ENCODE measurements at places on chromosomes 2 and 18.
A peak's percentile ranks its signal among the peaks of the same experiment; 100 is the strongest.

- DNase-seq, result peak; percentile 63
Measured at GRCh38 chr2:74026687-74027241, 42.1 kb downstream of the TET3 start.

DNA sequence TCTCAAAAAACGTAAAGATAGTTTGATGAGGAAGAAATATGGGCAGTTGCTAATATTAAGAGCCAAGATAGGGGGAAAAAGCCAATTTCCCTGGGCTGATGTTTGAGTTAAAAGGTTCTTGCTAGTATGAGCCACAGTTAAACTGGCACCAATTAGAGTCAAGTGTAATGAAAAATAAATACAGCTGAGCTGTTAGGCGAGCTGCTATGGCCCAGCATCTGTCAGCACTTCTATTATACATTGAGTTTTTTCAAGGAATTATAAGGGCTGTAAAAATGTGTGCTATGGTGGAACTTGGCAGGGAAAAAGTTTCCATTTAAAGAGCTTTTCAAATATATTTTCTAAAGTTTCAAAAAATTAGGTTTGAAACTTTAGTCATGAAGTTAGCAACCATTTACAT is 279.6 kb downstream of the CYRIA start:
- no peak for DNase-seq

- DNase-seq, result no peak
Measured at GRCh38 chr2:61714210-61714609, 139.7 kb downstream of the FAM161A start.

- no peak for DNase-seq
Measured at GRCh38 chr2:235567842-235568241, 74.0 kb downstream of the AGAP1 start.

- peak; percentile 89 for DNase-seq
Measured at GRCh38 chr2:64654063-64654811, 524 bp upstream of the SERTAD2 start.

GRCh38 chr2:195658541-195658890 is 1.5 kb downstream of the SLC39A10 start:
- DNase-seq, result peak; percentile 40

GRCh38 chr2:42048299-42049220 is 739 bp downstream of the PKDCC start:
- DNase-seq, result no peak

DNA sequence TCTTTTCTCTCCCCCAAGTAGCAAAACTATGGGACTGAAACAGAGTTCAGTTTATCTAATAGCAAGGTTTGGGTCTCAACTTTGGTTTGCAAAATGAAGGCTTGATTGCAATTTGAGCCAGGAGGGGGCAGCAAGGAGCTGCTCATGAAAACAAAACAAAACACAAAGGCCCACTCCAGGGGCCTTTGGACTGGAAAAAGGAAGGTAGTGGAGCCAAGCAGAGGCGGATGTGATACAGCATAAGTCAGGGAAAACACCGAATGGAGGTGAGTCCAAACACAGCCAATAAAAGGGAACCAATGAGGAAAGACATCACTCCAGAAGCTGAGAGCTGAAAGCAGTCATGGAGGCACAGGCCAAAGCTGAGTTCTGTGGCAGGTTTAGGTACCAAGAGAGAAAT is 799.7 kb upstream of the ACVR2A start:
- peak; percentile 58 for DNase-seq

DNA sequence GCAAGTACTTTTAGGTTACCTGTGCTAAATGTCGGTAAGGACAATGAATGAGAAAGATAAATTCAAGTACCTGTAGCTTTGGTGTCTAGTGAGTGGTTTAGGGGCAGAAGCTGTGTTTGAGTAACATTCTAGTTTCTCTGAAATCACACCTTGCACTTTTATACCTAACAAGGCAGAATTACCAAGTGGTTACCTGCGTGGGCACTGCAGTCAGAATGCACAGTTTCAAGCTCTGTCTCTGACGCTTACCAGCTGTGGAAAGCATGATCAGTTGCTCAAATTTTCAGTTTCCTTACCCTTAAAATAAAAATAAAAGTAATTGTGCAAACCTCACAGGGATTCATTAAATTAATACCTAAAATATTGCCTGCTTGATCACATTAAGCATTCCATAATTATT is 846.9 kb upstream of the VRK2 start:
- no peak for DNase-seq

- no peak for DNase-seq
Measured at GRCh38 chr2:194735837-194736542, 921.0 kb upstream of the SLC39A10 start.

DNA sequence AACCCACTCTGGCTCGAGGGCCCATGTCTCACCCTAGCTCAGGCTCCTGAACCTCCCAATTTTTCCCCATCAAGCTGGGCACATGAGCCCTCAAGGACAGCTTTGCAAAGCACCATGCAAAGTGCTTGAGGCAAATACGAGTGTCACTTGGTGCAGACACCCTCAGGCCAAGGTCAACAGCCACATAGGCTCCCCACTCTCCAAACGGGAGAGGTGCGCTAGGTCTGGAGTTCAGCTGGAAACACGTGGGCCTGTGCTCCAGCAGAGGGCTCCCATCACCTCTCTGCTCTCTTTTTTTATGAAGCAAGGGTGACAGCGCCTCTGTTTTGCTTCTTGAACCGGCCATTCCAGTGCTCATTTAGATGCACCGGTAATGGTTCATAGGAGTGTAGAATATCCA is 11.9 kb upstream of the ARHGAP25 start:
- DNase-seq, result no peak

DNA sequence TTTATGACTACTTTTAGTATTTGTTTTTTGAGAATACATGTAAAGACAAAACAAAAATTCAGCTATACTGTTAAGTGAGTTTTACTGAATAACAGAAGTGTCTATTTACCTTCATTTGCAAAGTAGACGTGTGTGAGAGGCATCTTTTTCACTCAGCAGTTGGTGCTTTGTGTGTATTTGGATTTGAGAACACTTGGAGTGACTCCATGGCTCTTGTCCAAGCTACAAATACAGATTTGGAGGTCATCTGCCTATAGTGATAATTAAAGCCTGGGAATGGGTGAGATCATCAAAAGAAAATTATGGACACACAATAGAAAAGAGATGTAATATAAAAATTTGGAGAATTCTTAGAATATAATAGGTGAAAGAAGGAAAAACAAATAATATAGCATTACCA is 6.2 kb downstream of the NAB1 start:
- no peak for DNase-seq

DNA sequence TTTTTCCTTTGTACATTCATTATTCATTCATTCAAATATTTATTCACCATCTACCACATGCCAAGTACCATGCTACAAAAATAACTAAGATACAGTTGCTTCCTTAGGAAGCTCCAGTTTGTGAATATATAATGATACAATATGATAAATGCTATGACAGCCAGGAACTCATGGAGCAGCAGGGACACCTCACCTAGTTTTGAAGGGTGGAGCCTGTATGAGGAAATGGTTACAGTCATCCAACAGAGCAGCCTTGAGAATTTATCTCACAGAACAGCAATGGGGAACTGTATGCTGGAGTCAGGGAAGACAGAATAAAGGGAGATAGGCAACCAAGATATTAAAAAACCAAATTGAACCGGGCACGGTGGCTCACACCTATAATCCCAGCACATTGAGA is 124.0 kb downstream of the OSBPL1A start:
- peak; percentile 47 for DNase-seq
